ENCODE measurements at places on chromosomes 5 and 9.

- H3K36me3 ChIP-seq = no peaks in the 10 kb centered on the region
- H3K4me3 ChIP-seq = no peak overlapping the region
- H3K27me3 ChIP-seq = no peaks in the 10 kb centered on the region
- no peak for DNase-seq
- H3K4me1 ChIP-seq = no peaks in the 10 kb centered on the region
These were observed 58.6 kb upstream of the LMNB1 start for GRCh38 chr5:126718236-126718868.

GRCh38 chr5:73857446-73857845 is 231.4 kb downstream of the ARHGEF28 start:
- no peak overlapping the region for H3K27ac ChIP-seq
- H3K36me3 ChIP-seq = 0 out of 2 replicates have a peak, but pooled peaks cover 4% of the 10 kb centered on the region
- peaks cover 31% of the 10 kb centered on the region for H3K4me1 ChIP-seq
- H3K4me3 ChIP-seq = no peak overlapping the region
- DNase-seq = no peak

DNA sequence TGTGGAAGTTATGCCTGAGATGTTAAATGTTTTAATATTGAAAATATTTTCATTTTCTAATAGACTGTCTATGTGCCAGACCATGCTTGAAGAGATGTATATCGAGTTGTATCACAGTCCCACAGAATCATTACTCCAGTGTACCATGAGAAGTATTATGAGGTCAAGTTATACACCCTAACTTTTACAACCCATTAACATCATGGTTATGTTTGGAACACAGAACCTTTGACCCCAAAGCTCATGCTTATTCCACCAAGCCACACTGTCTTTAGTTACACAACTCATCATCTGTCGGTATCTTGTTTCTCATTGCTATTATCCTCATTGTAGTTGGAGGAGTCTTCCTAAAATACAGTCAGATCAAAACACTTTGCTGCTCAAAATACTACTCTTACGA is 248.0 kb downstream of the KCTD16 start:
- H3K4me3 ChIP-seq = no peak overlapping the region
- no peak for DNase-seq
- 0 out of 2 replicates have a peak, but pooled peaks cover 3% of the 10 kb centered on the region for H3K4me1 ChIP-seq
- no peak overlapping the region for H3K27ac ChIP-seq
- H3K36me3 ChIP-seq = no peaks in the 10 kb centered on the region
- no peaks in the 10 kb centered on the region for H3K27me3 ChIP-seq

- peaks cover 30% of the 10 kb centered on the region for H3K36me3 ChIP-seq
- peaks cover 6% of the 10 kb centered on the region for H3K4me1 ChIP-seq
- H3K27ac ChIP-seq = peak overlapping the region; percentile 100
- H3K27me3 ChIP-seq = no peaks in the 10 kb centered on the region
These were observed 4.5 kb downstream of the DUSP1 start for GRCh38 chr5:172766287-172767108.

GRCh38 chr5:67089200-67089725 is 107.3 kb downstream of the CD180 start:
- 0 out of 2 replicates have a peak overlapping the region, but pooled peaks have one; percentile 17 for H3K27ac ChIP-seq
- H3K4me1 ChIP-seq = peaks cover 8% of the 10 kb centered on the region
- H3K4me3 ChIP-seq = no peak overlapping the region
- H3K27me3 ChIP-seq = no peaks in the 10 kb centered on the region

DNA sequence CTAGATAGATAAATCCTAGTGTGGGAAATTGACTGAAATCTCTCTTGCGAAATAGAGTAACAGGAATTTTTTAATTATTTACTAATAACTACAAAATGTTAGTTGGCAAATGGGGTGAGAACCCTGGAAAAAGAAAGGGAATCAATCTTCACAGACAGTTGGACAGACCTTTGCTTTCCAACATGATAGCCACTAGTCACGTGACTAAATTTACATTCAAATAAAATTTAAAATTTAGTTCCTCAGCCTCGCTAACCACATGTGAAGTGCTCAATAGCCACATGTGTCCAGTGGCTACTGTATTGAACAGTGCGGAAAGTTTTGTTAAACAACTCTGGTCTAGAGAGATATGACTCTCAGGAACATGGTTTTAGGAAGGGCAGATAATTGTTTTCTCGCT is 289.9 kb upstream of the RASA1 start:
- H3K4me3 ChIP-seq = no peak overlapping the region
- H3K27me3 ChIP-seq = no peaks in the 10 kb centered on the region
- DNase-seq = no peak
- H3K4me1 ChIP-seq = peaks cover 33% of the 10 kb centered on the region
- no peaks in the 10 kb centered on the region for H3K36me3 ChIP-seq

DNA sequence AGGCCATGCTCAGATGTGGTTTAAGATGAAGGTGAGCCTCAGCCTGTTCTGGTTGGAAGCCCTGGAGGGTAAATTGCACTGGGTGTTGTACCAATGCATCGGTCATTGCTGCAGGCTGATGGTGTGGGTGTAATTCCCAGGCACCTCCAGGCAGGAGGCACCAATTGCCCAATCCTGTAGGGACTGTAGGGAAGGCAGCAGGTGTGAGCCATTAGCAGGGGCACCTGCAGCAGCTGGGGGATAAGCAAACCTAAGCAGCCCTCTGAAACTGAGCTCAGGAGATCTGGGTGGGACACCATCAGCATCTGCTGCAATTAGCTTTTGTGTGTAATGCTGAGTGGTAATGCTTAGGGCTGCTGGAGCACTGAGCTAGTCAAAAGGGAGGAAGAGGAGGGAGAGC is 190.1 kb upstream of the TBC1D2 start:
- no peaks in the 10 kb centered on the region for H3K36me3 ChIP-seq
- H3K27ac ChIP-seq = no peak overlapping the region
- H3K4me1 ChIP-seq = peaks cover 13% of the 10 kb centered on the region
- DNase-seq = no peak
- no peaks in the 10 kb centered on the region for H3K27me3 ChIP-seq

DNA sequence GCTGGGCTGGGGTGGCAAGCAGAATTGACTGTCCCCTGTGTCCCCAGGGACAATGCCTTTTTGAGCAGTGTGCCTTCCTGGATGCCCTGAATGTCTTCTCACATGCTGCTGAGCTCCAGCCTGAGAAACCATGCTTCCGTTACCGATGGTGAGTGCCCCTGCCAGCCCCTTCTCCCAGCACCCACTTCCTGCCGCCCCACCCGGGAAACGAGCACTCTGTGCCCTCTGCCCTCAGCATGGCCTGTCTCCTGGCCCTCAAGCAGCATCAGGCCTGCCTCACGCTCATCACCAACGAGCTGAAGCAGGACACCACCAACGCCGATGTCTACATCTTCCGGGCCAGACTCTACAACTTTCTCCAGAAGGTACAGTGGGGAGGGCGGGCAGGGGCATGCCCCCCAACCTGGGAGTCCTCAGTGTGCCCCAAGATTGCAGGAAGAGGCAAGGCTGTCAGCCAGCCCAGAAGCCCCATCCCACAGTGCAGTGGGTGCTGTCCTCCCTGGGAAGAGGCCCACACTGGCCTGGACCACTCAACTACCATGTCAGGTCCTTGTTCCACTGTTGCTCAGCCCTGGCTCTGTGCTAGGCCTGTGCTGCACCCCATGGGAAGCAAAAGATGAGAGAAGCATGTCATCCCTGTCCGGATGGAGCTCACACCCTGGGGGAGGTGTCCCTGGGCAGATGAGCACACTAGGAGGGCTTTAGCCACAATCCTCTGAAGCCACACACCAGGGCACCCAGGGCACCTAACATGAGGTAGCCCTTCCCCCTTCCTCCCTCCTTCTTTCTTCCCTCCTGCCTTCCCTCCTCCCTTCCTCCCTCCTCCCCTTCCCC is 4.4 kb downstream of the TTC16 start:
- no peak for DNase-seq
- H3K27me3 ChIP-seq = no peaks in the 10 kb centered on the region
- peaks cover 18% of the 10 kb centered on the region for H3K4me1 ChIP-seq
- no peak overlapping the region for H3K4me3 ChIP-seq

DNA sequence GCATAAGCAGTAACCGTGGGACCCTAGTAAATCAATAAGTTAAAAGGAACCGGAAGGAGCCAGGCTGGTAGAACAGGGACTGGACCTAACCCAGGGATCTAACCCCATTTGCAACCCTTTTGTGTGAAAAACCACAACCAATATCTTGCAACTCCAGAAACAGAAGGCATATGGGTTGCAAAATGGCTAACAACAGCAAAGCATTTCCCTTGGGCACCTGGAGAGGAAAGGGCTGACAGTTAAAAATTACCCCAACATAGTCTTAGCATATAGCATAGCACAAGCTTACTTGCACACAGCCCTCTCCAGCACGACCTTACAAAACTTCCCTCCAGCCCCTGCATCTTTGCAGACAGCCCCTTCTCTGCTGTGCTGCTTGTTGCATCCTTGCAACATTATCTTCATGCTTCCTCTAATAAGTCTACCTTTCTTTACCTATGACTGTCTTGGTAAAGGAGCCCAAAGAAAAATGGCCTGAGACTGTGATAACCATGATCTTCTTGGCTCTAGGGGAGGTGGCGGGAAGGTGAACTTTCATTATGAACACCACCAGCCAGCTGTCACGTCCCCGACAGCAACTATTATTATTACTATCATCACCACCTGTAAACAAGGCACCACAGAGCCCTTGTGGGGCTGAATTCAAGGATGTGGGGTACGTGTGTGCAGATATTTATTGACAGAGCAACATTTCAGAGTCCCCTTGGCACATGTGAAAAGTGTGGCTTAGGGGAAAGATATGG is 49.8 kb downstream of the PRRC1 start:
- no peak overlapping the region for H3K27ac ChIP-seq
- H3K36me3 ChIP-seq = no peaks in the 10 kb centered on the region
- H3K4me1 ChIP-seq = peaks cover 8% of the 10 kb centered on the region

- peaks cover 47% of the 10 kb centered on the region for H3K4me1 ChIP-seq
- H3K4me3 ChIP-seq = no peak overlapping the region
- H3K27me3 ChIP-seq = no peaks in the 10 kb centered on the region
These were observed 103.6 kb downstream of the C9orf152 start for GRCh38 chr9:110104261-110104809.

- no peaks in the 10 kb centered on the region for H3K27me3 ChIP-seq
- no peak overlapping the region for H3K4me3 ChIP-seq
- H3K27ac ChIP-seq = no peak overlapping the region
- H3K4me1 ChIP-seq = no peaks in the 10 kb centered on the region
- no peak for DNase-seq
These were observed 428.3 kb downstream of the GADD45G start for GRCh38 chr9:90033028-90033650.

GRCh38 chr5:103890313-103890712 is 327.7 kb upstream of the NUDT12 start:
- no peak overlapping the region for H3K27ac ChIP-seq
- H3K4me1 ChIP-seq = no peaks in the 10 kb centered on the region
- H3K4me3 ChIP-seq = no peak overlapping the region
- no peaks in the 10 kb centered on the region for H3K36me3 ChIP-seq
- no peak for DNase-seq
- no peaks in the 10 kb centered on the region for H3K27me3 ChIP-seq

- H3K4me1 ChIP-seq = no peaks in the 10 kb centered on the region
- H3K36me3 ChIP-seq = no peaks in the 10 kb centered on the region
- peak; percentile 11 for DNase-seq
- H3K4me3 ChIP-seq = no peak overlapping the region
- H3K27ac ChIP-seq = no peak overlapping the region
These were observed 183.6 kb downstream of the EFNA5 start for GRCh38 chr5:107487056-107487542.

- H3K36me3 ChIP-seq = no peaks in the 10 kb centered on the region
- H3K4me3 ChIP-seq = no peak overlapping the region
- no peak overlapping the region for H3K27ac ChIP-seq
- H3K27me3 ChIP-seq = no peaks in the 10 kb centered on the region
These were observed 125.1 kb downstream of the ESM1 start for GRCh38 chr5:54860321-54860720.

- H3K27ac ChIP-seq = no peak overlapping the region
- no peak for DNase-seq
- H3K4me1 ChIP-seq = no peaks in the 10 kb centered on the region
- H3K4me3 ChIP-seq = no peak overlapping the region
These were observed 79.8 kb downstream of the BARX1 start for GRCh38 chr9:93875330-93875729.

DNA sequence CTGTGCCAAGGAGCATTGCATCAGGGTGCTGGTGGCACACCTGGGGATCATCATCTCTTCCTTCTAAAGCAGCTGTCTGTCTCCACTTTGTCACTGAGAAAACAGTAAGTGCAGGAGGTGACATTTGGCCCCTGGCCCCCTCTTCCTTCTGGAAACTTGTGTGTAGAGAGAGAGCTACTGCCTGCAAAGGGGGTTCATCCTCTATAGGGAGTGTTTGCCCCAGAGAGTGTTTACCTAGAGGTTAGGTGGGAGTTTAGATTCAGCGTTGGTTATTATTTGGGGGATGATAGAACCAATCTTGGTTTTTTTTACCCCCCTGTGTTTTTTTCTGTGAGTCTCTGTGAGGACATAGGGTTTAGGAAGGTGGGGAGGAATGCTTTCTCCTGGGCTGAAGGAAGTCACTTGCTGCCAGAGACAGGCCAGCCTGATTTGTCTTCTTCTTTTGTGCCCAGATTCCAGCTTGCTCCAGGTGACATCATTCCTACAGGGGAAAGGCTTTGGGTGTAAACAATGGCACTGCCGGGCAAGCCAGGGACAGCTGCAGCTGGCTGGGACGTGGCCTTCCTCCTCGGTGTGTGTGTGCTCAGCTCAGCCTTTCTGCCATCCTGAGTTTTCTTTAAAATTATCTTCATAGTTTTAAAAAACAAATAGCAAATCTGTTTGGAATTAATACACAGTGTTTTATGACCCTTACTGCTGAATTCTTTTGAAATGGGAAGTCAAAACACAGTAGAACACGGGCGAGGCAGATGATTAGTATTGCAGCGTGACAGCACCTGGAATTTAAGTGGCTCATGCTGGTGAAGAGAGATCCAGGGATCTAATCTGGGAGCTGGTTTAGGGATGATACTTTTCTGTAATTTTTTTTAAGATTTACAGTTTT is 24.5 kb downstream of the PRRC2B start:
- H3K4me1 ChIP-seq = peaks cover 48% of the 10 kb centered on the region
- H3K27me3 ChIP-seq = no peaks in the 10 kb centered on the region
- peak; percentile 51 for DNase-seq
- peak overlapping the region; percentile 45 for H3K27ac ChIP-seq

- no peaks in the 10 kb centered on the region for H3K36me3 ChIP-seq
- no peak overlapping the region for H3K27ac ChIP-seq
- no peak for DNase-seq
- H3K27me3 ChIP-seq = no peaks in the 10 kb centered on the region
These were observed 15.4 kb upstream of the AK3 start for GRCh38 chr9:4756420-4756819.

DNA sequence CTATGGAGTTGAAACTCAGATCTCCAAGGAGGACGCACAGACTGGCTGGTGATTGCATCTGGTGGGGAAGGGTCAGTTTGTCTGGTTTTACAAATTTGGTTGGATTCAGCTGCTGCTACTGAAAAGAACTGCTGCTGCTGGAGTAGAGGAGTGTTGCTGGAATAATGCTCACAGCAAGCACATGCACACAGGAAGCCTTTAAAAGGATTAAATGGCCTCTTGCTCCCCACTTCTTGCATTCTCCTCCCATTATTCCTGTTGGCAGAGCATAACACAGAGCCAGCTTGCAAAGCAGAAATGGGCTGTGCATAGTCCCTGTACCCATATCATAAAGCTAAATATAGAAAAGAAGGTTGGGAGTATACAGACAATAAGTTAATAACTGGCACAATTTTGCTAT is 16.6 kb downstream of the ZNF474 start:
- no peak overlapping the region for H3K4me3 ChIP-seq
- peaks cover 52% of the 10 kb centered on the region for H3K4me1 ChIP-seq
- H3K27ac ChIP-seq = no peak overlapping the region
